ENCODE measurements at places on chromosomes 3 and 15. TPM values are rescaled to one million over a fixed set of nuclear protein-coding genes. Genes with fewer than 3 reads are reported as not detected.

GRCh38 chr15:42270551-42270950 is 2.5 kb upstream of the GANC start:
- no peak for DNase-seq

DNA sequence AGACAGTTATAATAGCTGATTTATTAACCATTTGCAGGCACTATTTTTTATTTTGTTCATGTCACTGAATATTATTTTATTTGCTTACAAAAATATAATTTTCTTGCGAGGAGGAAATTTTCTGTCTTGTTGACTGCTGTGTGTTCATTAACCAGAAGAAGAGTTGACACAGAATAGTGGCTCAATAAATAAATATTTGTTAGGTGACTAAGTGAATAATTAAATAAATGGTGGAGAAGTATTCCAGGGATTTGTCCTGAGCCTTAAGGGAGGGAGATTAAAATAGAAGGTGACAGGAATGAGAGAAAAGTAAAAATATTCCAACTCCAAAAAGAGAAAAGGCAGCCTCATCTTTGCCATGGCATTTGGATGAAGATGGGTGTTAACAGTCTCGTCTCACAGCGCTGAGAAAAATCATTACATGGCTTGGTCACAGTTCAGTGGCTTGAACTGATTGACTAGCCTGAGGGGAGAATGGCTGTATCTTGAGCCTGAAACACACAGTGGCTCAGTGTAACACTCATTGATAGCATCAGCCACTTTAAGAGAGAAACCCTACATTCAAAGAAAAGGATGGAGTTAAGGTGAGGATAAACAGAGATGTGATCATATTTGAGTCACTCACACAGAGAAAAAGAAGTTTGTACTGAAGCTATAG is 449.9 kb upstream of the NAALADL2 start:
- no peak for DNase-seq

DNA sequence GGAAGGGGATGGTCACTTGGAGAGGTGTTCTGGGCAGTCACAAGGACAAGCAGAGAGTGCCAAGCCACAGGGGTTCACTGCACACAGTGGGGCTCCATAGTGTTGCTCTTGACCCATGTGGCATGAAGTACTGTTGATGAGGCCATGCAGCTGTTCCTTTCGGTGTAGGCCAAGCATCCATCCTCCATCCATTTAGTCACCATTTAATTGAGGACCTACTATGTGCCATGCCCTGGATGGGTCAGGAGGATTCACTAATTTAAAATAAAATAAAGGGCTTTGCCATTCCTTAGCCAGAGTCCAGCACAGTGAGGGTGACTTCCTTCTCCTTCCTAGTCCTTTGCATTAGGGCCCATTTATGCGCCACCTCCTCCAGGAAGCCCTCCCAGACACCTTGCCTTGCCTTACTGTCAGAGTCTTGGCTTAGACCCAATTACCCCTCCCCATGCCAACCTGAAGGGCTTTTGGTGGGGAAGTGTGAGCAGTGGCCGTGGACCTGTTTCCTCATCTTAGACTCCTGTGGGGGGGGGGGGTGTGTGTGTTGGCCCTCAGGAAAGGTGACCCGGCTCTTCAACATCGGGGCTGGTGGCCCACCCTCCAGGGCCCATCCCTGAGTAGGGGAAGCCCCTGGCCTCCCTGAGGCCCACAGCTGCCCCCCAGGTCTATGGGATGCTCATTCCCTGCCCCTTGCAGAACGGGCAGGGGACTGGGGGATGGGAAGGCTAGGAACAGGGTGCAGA is 25.6 kb downstream of the PSTPIP1 start:
- no peak for DNase-seq

DNA sequence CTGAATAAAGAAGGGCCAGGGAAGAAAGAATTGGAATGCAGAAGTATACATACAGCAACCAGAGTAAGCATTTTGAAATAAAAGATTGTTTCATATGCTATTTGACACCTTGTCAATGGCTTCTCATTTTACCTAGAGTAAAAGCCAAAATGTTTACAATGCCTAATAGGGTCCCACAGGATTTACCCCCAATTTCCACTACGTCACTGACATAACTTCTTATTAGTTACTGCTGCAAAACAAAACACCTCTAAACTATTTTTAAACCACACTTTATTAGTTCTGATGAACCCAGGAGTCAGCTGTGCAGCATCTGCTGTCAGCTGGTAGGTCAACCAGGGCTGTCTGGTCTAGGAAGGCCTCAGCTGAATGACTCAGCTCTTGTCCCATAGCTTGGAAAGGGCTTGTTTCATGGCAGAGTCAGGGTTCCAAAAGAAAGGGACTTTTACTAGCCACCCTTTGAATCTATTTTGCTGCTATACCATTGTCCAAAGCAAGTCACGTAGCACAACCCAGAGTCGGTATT is 945.1 kb downstream of the EPHA3 start:
- DNase-seq, result no peak

DNA sequence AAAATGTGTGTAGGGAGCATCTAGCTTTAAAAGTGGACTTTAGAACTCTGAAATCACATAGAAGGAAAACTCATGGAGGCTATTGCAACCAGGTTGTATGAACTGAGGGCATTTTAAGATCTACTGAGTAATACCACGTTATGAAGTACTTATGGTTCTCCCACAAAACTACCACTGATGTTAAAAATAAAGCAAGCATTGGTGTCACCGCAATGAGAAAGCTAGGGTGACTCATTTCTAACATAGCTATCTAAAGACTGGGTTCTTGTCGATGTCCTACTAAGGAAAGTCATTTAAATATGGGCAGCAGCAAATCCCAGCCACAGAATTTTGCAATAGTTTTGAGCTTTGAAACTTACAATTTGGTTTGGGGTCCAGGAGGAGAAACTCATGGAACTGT is 584.8 kb downstream of the DIPK2A start:
- DNase-seq, result peak; percentile 73

- no peak for DNase-seq
Observed at GRCh38 chr15:93164409-93164808, 75.4 kb upstream of the RGMA start.

- no peak for DNase-seq
Observed at GRCh38 chr3:124553178-124553577, 177.1 kb upstream of the UMPS start.

DNA sequence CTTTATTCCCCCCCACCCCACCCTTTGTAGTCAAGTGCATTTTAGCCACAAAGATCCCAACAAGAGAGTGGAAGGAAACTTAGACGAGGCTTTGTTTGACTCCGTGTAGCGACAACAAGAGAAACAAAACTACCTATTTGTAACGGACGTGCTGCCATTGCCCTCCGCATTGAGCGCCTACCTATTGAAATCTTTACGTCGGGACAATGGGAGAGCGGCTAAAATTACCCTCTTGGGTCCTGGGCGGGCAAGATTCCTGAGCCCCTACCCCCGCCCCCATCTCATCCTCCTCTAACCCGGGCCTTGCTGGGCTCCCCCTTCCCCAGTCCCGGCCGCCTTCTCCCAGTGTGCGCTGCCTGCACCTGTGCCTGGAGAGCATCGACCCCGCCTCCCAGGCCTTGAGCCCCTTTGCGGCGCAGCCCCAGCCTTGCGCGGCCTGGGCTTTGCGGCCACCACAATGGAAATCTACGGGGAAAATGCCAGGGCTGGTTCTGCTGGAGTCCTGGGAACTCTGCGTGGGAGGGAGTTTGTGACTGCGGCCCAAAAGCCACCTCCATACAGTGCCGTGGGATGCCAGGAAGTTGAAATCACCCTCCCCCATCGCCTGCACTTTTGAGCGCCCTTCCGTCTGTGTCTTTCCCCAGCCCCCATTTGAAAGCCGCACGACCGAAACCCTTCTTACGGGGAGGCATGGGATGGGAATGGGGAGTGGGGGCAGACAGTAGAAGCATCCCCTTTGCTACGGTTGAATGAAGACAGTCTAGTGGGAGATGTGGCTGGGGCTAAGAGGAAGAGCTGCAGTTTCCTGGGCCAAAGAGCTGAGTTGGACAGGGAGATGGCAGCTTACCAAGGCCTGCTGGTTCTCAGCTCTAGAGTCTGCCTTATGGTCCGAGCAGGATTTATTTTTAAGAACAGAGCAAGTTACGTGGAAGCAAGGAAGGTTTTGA is 1.1 kb upstream of the SOX2 start:
- DNase-seq, result no peak

GRCh38 chr3:39103324-39103693 is 4.1 kb downstream of the GORASP1 start:
- no peak for DNase-seq

GRCh38 chr15:40438712-40439111 is 2.0 kb upstream of the BAHD1 start:
- DNase-seq, result no peak

DNA sequence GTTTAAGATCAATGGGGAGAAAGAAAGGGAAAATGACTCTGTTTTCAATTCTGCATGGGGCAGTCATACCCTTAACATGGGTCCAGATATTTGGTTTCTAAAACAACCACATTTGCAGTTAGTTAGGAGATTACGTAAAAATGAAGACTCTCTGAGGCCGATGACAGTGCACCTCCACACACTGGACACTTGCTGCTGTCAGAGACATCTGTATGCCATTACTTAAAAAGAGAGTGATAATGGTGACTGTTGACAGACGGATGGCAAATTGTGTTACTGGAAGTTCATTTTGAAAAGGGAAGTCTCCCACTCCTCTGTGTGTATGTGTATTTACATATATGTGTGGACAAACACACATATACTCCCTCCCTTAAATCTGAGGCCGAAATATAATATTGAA is 304.5 kb upstream of the SEMA6D start:
- DNase-seq, result no peak

DNA sequence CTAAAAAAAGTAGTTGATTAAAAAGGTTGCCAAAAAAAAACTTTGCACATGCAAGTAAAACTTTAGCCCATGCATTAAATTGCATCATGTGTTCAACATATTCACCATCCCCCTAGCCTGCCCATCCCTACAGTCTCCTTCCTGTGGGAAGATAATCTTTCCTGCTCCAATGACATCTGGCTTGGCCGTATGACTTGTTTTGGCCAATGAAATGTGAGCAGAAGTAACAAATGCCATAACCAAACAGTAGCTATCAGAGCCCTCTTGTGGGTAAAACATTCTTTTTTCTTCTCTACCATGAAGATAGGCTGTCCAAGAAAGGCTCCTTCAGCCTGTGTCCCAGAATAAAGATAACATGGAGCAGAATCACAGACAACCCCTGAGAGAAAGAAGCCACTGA is 15.3 kb downstream of the ERC2 start:
- no peak for DNase-seq

GRCh38 chr3:102159810-102160451 is 274.9 kb upstream of the ZPLD1 start:
- DNase-seq, result no peak

DNA sequence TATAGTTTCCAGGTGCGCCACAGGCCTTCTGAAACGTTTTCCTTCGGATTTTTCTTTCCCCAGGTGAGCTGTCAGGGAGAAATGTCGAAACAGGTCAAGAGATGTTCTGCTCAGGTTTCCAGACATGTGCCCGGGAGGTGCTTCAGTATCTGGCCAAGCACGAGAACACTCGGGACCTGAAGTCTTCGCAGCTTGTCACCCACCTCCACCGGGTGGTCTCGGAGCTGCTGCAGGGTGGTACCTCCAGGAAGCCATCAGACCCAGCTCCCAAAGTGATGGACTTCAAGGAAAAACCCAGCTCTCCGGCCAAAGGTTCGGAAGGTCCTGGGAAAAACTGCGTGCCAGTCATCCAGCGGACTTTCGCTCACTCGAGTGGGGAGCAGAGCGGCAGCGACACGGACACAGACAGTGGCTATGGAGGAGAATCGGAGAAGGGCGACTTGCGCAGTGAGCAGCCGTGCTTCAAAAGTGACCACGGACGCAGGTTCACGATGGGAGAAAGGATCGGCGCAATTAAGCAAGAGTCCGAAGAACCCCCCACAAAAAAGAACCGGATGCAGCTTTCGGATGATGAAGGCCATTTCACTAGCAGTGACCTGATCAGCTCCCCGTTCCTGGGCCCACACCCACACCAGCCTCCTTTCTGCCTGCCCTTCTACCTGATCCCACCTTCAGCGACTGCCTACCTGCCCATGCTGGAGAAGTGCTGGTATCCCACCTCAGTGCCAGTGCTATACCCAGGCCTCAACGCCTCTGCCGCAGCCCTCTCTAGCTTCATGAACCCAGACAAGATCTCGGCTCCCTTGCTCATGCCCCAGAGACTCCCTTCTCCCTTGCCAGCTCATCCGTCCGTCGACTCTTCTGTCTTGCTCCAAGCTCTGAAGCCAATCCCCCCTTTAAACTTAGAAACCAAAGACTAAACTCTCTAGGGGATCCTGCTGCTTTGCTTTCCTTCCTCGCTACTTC is 3.8 kb downstream of the BHLHE40 start:
- DNase-seq, result no peak

DNA sequence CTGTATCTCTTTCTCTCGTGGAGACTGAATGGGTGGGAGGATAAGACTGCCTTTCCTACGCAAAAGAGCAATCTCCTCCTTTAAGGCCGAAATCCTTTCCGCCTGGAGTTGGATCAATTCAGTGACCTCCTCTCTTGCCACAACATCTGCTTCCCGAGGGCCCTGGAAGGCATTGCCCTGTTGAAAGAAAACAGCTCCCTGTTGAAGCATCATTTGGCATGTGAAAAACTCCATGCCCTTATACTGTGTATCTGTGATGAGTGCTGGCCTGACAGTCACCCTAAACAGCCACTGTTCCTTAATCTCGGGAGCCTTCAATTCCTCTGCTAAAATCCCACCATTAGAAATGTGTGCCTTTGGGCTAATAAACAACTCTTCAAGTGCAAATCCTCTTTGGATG is 80.2 kb downstream of the BOC start:
- DNase-seq, result no peak

GRCh38 chr15:85329561-85330422 is 50.6 kb upstream of the AKAP13 start:
- DNase-seq, result peak; percentile 65

DNA sequence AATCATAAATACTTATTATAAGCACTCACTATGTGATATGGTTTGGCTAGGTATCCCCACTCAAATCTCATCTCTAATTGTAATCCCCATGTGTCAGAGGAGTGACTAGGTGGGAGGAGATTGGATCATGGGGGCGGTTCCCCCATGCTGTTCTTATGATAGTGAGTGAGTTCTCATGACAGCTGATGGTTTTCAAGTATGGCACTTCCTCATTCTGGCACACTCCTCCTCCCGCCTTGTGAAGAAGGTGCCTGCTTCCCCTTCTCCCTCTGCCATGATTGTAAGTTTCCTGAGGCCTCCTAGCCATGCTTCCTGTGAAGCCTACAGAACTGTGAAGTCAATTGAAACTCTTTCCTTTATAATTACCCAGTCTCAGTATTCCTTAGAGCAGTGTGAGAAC is 53.3 kb upstream of the CHMP2B start:
- DNase-seq, result no peak

GRCh38 chr3:179688850-179689249 is 36.0 kb downstream of the USP13 start:
- DNase-seq, result peak; percentile 73

IGF2BP2 gene
- 29.7 TPM for total RNA-seq

CSPG5 gene
- 0.71 TPM for total RNA-seq

ASB14 gene
- total RNA-seq, result not detected

ENTPD3 gene
- not detected for total RNA-seq

UBAP1L gene
- total RNA-seq, result 0.05 TPM

AP4E1 gene
- 14.5 TPM for total RNA-seq

RASGRP1 gene
- total RNA-seq, result 1.5 TPM
